ENCODE measurements at places on chromosomes 1 and 21.

DNA sequence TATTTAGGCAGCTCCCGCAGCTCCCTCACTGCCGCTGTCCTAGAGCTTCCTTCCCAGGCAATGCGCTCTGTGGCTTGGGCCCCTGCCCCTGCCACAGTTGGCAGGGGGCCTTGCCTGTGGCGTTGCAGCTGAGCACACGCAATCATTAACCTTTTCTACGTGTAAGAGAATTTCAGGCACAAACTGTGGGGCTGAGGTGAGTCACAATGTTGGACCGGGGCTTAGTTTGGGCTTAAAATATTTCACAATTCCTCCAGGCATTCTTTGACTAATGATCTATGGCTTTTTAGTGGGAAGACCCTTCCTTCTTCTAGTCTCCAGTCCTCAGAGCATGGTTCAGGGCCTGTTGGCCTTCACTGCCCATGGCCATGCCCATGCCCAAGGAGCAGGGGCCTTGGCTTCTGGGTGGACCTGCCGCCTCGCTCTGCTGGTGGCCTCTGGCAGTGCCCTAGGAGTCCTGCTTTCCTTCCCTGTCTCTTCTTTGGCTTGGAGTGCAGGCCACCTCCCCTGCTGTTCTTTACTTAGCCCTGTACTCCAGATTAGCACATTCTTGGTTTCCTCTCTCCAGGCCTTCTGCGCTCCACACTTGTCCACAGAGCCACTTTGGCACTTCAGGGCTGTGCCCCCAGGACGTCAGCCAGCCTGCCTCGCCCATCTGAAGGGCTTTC lies 39.2 kb downstream of the MAPKAPK2 start:
- DNase-seq = no peak

DNA sequence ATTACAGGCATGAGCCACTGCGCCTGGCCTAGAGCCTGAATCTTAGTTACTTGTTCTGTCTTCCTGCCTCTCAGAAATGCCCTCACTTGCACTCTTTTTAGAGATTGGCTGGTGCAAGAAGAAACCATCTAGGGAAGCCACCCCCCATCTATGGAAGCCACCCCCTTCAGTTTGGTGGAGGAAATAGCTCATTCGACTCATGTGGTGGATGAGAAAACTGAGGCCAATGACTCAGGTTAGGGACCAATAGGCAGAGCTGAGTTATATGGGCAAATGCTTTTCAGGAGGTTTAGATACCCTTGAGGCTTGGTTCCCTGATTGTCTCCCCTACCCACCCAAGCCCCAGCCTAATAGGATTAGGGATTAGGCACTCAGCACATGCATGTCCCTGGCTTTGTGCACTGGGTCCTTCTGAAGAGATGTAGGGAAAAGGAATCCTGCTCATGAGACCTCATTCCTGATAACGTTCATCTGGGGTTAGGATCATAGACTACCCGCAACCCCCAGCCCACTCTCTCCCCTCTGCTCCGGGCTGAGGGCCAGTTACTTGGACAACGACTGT lies 77.1 kb downstream of the PAX7 start:
- DNase-seq = no peak

GRCh38 chr1:94765958-94766357 lies 54.2 kb upstream of the SLC44A3 start:
- DNase-seq = no peak

DNA sequence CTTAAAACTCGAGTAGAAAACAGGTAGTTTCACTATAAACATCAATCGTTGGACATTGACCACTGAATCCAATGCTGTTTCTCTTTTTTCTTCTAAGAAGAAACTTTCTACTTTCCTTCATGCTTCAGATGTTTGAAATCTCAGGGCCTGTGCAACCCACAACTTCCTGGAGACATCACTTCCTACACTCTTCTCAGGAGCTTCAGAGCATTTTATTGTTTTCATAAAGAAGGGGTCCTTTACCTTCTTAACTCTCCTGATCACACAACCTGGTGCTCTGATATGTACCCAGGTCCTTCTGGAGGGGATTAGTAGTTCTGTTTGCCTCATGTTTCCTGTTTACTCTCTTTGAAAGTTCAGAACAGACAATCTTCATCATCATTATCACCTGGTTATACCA lies 113.0 kb upstream of the VAV3 start:
- DNase-seq = no peak

GRCh38 chr1:52558941-52559340 lies 6.0 kb upstream of the TUT4 start:
- DNase-seq = no peak

- no peak for DNase-seq
Measured at GRCh38 chr1:61293197-61293596, 210.8 kb downstream of the NFIA start.

DNA sequence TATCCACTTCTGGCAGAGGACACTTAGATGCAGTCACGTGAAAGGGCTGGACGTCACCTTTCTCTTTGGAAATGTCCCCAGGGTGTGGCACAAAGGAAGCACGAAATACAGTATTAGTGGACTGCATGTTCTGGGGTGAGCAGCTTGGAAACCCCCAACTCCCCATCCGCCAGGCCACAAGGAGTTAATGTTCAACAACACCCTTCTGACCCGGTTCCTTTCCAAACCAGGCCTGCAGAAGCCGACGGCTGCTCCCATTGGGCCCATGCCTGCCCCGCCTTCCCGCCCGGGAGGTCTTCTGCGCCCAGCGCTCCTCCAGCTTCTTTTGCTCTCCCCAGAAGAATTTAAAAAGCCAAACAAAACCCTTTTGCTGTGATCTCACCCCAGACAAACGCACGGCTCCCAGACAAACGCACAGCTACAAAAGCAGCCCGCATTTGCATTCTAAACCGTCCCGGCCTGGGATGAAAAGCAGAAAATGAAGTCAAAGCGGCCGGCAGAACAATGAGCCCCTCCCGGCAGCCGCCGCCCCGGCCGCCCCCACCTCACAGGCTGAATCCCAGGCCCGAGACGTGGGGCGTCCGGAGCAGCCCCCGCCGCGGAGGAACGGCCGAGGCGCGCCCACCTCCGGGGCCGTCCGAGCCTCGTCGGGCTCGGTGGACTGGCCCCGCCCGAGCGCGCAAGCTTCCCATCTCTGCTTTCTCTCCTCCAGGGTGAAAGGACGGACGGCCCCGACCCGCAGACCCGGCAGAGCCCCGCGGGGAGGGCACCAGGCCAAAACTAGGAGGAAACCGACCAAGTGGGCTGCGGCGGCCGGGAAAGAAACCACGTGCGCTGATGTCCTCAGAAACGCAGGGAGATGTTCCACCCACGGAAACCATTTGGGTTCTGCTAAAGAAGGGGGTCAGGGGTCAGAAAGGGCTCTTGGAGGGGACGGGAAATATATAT lies 101.9 kb downstream of the PLPP3 start:
- DNase-seq = no peak

DNA sequence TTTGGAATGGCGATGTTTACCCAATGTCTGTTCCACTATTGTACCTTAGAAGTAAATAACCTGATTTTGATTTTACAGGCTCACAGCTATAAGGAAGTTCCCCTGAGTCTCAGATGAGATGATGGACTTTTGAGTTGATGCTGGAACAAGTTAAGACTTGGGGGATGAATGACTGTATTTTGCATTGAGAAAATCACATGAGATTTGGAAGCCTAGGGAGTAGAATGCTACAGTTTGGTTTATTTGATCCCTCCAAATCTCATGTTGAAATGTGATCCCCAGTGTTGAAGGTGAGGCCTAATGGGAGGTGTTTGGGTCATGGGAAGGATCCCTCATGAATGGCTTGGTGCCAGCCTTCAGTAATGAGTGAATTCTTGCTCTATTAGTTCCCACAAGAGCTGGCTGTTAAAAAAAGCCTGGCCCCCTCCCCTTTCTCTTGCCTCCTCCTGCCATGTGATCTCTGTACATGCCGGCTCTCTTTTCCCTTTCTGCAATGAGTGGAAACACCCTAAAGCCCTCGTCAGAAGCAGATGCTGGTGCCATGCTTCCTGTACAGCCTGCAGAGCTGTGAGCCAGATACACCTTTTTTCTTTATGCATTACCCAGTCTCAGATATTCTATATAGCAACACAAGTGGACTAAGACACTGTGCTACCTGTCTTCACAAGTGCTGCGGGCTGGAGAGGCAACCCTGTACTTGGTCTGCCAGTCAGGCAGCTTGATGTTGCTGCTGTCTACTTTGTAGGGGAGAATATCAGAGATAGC lies 77.0 kb upstream of the TLR5 start:
- DNase-seq = no peak

DNA sequence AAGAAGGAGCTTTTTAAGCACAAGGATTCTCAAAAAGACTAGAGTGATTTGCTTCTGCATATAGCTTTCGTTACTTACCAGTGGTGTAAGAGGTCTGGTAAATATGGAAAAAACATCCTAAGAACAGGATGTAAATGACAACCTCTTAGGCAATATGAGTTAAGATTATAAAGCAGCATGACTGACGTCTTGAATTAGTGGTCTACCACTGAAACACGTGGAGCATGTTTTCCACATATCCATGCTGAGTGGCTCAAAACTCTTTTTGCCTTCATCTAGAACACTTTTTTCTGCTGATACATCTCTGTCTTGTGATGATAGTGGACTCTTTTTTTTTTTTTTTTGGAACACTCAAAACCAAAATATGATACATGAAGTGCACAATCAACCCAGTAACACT lies 44.6 kb downstream of the RCAN1 start:
- DNase-seq = no peak
